ENCODE measurements at places on chromosomes 6 and 20.

GRCh38 chr20:62605236-62605943 is 36.9 kb upstream of the SLCO4A1 start:
- no peak overlapping the region for H3K4me3 ChIP-seq
- no peak for DNase-seq
- H3K4me1 ChIP-seq = peaks cover 25% of the 10 kb centered on the region
- no peaks in the 10 kb centered on the region for H3K36me3 ChIP-seq
- H3K27ac ChIP-seq = peak overlapping the region; percentile 54

DNA sequence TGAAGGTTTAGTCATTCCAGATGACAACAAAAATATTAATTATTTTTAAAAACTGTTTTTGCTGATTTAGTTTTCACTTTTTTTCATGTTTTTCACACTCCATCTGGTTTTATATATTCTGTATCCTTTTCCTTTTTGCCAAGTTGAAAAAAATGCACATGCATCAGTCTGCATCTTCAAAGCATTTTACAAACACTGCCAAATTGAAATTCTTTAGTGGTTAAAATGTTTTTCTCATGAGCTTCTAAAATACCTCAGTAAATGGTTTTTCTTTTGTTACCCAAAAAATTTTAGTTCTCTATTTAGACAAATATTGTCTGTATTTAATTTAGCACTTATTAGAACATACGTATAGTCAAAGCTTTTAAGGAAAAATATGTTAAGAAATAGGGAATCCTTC is 386.9 kb upstream of the HSF2 start:
- no peak overlapping the region for H3K4me3 ChIP-seq
- no peaks in the 10 kb centered on the region for H3K4me1 ChIP-seq
- no peak for DNase-seq
- no peaks in the 10 kb centered on the region for H3K27me3 ChIP-seq
- no peaks in the 10 kb centered on the region for H3K36me3 ChIP-seq

GRCh38 chr6:142773324-142773723 is 171.7 kb downstream of the HIVEP2 start:
- peaks cover 65% of the 10 kb centered on the region for H3K36me3 ChIP-seq
- peaks cover 25% of the 10 kb centered on the region for H3K4me1 ChIP-seq
- H3K27me3 ChIP-seq = no peaks in the 10 kb centered on the region
- peak overlapping the region; percentile 82 for H3K27ac ChIP-seq
- no peak for DNase-seq

DNA sequence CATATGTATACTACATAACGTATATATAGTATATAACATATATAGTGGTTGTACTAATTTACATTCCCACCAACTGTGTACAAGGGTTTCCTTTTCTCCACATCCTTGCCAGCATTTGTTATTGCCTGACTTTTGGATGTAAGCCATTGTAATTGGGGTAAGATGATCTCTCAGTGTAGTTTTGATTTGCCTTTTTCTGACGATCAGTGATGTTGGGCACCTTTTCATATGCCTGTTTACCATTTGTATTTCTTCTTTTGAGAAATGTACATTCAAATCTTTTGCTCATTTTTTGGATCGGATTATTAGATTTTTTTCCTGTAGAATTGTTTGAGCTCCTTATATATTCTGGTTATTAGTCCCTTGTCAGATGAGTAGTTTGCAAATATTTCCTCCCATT is 11.4 kb downstream of the SYNJ2 start:
- H3K4me1 ChIP-seq = peaks cover 51% of the 10 kb centered on the region
- peaks cover 9% of the 10 kb centered on the region for H3K36me3 ChIP-seq
- no peak overlapping the region for H3K4me3 ChIP-seq
- no peak overlapping the region for H3K27ac ChIP-seq
- DNase-seq = no peak

DNA sequence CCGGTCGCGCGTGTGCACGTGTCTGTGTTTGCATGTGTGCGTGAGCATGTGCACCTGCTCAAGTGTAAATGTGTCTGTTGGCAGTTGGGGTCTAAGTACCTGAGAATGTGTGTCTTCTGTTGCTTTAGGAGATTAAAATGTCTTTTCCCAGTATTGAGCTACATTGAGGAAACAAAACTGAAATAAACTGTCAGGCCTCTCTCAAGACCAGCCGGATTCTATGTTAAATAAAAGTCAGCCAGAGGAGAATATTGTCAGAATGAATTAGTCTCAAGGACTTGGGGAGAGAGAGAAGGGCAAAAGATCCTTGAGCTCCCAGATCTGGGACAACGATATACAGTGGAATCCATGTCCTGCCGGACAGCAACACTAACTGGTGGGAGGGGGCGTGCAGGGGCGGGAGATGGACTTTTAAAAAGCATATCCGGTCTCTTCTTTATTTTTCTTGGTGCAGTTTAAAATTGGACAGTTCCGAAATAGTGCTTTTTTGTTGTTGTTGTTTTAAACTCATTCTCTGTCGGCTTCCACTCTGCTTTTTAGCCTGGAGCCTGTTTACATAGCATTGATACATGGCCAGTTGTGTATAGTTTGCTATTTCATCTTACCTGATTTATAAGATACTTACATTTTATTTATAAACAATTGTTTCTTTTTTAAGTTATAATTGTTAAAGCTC is 3.3 kb upstream of the TBX18 start:
- no peak overlapping the region for H3K4me3 ChIP-seq
- H3K27ac ChIP-seq = peak overlapping the region; percentile 6
- DNase-seq = no peak
- peaks cover 72% of the 10 kb centered on the region for H3K27me3 ChIP-seq
- peaks cover 4% of the 10 kb centered on the region for H3K4me1 ChIP-seq

- no peaks in the 10 kb centered on the region for H3K4me1 ChIP-seq
- H3K36me3 ChIP-seq = no peaks in the 10 kb centered on the region
- H3K4me3 ChIP-seq = no peak overlapping the region
- no peak for DNase-seq
These were observed 802.3 kb downstream of the QKI start for GRCh38 chr6:164216839-164217238.

Measured in activated CD4-positive, alpha-beta T cell treated with anti-CD3 and anti-CD28 coated beads, Interleukin-2, amount 10 ng/mL, durations not matched to agents 7 days and 5 days (primary cell).